ENCODE measurements at places on chromosomes 7 and 10.
A peak's percentile ranks its signal among the peaks of the same experiment; 100 is the strongest.

DNA sequence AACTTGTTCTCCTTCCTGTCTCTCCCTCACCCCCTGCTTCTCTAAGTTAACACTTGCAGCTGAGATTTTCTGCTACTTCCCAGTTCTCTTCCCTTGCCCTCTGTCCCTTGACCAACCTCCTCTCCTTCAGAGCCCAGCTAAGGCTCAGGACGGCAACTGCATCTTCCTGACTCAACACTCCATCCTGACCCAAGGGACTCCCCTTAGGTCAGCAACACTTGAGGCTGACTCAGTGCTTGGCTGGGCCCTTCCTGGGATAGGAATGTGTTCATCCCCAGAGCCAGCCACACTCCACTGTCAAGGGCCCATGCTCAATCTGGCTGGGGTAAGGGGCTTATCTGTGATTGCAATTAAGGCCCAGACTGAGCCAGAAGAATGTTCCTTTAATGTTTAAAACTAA, 3.4 kb downstream of the CALHM2 start:
- DNase-seq: no peak

DNA sequence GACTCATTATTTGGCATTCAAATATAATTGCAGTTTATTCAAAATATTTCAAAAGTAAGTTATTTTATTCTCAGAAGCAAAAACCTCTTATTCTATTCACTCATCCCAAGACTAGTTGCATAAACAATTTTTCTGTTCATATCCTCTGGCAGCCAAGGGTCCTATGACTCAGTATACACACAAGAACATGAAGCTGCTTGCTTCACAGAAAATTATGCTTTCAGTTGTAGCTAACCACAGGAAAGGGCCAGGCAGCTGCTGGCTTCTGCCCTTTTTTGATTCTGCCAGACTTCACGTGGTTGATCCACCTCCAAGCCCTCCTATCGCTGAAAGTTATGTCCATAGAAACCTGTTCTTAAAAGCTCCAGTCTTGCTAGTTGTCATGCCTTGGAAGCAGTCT, 108.8 kb downstream of the ABCA13 start:
- no peak for DNase-seq

DNA sequence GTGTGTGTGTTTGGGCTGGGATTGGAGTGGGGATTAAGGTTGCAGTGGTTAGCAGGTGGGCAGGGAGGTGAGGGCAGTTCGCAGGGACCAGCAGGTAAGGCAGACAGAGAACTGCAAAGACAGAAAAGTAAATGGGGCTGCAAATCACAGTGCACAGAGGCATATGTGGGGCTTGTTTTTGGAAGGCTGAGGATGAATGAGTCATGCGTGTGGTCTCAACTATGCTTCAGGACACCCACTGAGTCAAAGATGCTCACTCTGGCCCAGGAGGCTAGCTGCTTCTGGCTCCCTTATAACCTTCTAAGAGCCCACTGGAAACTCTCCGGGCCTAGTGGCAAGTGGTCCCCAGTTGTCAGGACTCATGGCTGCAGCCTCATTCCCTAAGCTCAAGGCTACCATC, 118.2 kb downstream of the ZNF248 start:
- DNase-seq: no peak

DNA sequence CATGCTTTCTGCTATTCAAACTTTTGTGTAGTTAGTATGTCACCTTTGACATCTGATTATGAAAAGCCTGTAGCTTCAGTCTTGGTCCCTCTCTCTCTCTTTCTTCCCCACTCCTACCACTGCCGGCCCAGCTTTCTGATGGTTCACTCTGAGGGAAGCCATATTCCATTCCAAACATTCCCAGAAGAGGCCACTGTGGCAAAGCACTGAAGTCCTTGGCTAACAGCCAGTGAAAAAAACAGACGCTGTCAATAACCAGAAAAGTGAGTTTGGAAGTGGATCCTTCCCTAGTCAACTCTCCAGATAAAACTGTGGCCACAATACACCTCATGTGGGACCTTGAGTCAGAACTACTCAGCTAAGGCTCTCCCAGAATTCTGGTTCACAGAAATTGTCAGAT, 950.7 kb upstream of the PHF14 start:
- DNase-seq: peak; percentile 79

- no peak for DNase-seq
Measured at GRCh38 chr10:59892697-59893096, 13.7 kb downstream of the CCDC6 start.

- DNase-seq: no peak
Measured at GRCh38 chr10:110363572-110364411, 59.1 kb upstream of the SMNDC1 start.

GRCh38 chr7:55567571-55567970, 4.7 kb downstream of the VOPP1 start:
- DNase-seq: peak; percentile 8

Data from NCI-H1417 (cell line).